ENCODE measurements at places on chromosomes 7 and 10.
A peak's percentile ranks its signal among the peaks of the same experiment; 100 is the strongest.

- DNase-seq = no peak
Observed at GRCh38 chr7:82506702-82507101, 63.1 kb upstream of the CACNA2D1 start.

DNA sequence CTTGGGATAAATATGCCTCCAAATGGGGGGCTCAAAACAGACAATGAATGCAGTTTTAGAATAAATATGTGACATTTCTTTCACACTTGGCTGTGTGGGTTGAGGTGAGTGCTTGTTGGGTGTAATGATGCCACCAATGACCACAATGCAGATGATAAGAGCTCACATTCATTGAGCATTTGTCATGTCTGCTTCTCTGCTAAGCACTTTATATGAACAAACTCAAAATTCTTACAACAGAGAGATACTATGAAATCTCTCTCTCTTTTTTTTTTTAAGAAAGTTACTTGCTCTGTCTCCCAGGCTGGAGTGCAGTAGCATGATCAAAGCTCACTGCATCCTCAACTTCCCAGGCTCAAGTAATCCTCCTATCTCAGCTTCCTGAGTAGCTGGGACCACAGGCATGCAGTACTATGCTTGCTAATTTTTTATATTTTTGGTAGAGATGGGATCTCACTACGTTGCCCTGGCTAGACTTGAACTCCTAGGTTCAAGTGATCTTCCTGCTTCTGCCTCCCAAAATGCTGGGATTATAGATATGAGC lies 185.4 kb downstream of the JCAD start:
- no peak for DNase-seq

- no peak for DNase-seq
Observed at GRCh38 chr10:97361537-97361901, 27.0 kb upstream of the FRAT2 start.

GRCh38 chr10:76022366-76022765 lies 590.9 kb downstream of the LRMDA start:
- DNase-seq = no peak

- DNase-seq = no peak
Observed at GRCh38 chr10:76080991-76081390, 649.6 kb downstream of the LRMDA start.

- no peak for DNase-seq
Observed at GRCh38 chr7:45102785-45103712, 8.4 kb downstream of the TBRG4 start.

GRCh38 chr10:88209231-88209630 lies 345.8 kb downstream of the PTEN start:
- no peak for DNase-seq

- DNase-seq = no peak
Observed at GRCh38 chr7:47627580-47628283, 45.8 kb upstream of the TNS3 start.

DNA sequence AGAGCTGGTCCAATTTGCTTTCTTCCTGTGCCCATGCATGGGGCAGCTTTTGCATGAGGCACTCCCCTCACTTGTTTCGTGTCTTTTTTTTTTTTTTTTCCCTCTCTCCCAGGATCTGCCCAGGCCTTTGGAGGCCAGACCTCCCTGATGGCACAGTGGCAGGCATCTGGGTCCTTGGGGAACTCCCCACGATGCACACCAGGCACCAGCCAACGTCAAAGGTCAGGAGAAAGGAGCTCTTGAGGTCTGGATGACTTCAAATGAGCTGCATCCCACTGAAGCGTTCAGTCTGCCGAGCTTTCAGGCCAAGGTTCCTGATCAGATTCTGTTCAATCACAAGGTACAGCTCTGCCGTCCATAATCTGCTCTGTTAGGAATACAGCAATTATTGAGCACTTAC lies 97.2 kb upstream of the CARD11 start:
- DNase-seq = no peak

DNA sequence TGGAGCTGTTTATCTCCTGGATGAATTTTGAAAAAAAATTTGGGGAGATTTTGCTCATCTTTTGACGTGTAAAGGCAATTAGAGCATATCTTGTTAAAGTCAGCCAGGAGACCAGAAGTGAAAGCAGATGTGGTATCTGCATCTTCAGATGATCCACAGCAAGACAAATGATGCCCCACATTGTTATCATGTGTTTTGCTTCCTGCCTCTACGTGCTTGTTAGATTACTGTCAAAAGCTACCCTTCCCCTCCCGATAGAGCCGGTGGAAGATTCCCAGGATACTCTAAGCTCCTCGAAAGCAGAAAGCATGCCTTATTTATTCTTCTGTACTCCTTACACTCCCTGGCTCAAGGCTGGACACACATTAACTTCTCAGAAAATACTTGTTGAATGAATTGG lies 12.9 kb downstream of the COL17A1 start:
- no peak for DNase-seq

DNA sequence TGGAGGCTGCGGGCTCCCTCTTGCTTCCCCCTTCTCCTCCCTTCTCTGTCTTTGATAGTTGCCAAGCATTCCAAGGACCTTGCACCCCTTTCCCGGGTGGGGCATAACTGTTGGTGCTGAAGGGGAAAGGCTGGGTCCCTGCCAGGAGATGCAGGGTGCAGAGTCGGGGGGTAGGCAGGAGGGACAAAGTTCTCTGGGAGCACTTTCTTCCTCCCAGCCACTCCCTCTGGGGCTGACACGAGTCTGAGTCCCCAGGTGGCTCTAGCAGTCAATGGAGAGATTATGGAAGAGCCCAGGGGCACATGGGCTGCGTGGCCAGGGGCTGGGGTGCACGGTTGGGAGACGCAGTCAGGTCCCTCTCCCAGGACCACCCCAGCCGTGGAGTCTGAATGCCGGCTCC lies 2.1 kb downstream of the CLDN15 start:
- DNase-seq = no peak

DNA sequence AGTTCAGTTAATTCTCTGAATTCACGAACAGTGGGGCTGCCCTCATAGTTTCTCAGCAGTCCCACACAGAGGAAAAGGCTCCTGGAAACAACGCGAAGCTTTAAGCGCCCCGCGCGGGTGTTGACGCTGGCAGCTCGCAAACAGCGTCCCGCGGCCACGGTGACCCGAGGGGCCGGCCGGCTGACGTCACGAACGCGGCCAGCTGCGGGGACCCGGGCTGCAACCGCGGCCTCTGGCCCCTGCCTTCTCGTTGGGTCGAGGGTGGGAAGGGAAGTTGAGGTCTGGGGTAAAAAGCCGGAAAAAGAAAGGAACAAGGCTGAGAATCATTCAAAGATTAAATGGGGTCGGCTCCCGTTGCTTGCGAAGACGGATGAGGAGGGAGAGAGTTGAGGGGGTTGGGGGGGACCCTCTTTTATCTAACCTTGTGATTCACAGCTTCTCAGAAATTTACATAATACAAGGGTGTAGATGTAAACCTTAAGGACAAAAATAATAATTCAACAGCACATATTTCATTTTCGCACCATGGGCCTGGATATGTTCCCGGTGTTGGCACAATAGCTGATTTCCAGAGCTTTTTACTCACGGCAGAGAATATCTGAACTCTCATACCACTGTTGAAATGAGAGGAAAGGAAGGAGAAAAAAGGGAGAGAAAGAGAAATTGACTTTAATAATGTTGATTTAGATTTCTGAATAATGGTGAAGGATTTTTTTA lies 7.3 kb upstream of the FEZF1 start:
- no peak for DNase-seq

GRCh38 chr10:111765216-111765615 lies 418.3 kb downstream of the GPAM start:
- no peak for DNase-seq

- no peak for DNase-seq
Observed at GRCh38 chr10:24496906-24497305, 226.8 kb downstream of the ARHGAP21 start.

DNA sequence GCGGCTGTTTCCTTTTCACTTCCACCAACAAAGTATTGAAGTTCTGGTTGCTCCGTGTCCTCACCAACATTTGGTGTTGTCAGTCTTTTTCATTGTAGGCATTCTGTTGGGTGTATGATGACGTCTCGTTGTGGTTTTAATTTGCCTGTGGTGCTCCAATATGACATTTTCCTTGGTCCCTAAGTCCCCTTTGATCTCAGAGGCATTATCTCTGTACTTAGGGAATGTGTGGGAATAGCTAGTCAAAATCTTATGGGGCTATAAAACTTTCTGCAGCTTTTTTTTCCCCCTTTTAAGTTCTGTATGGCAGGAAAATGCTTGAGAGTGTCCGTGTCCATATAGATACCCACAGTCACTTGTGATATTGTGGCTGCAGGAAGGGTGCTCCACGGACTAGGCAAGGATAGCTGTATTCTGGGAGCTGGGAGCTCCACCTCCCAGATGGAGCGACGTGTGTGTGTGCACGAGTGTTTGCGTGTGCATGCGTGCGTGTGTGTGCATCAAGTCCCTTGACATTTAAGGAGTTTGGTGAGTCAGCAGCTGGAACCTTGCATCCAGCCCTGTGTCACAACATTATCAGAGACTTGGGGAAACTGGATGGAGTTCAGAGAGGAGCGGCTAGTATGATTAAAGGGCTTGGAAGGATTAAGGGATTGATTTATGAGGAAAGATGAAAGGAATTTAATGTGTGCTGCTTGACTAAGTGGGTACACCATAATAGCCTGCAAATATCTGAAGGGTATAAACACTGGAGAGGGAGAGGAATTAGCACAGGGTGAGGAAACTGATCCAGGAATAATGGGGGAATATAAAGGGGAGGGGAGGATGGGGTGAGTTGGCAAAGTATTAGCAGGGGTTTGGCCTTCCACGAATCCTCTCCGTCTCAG lies 66.8 kb downstream of the LRMDA start:
- DNase-seq = no peak

DNA sequence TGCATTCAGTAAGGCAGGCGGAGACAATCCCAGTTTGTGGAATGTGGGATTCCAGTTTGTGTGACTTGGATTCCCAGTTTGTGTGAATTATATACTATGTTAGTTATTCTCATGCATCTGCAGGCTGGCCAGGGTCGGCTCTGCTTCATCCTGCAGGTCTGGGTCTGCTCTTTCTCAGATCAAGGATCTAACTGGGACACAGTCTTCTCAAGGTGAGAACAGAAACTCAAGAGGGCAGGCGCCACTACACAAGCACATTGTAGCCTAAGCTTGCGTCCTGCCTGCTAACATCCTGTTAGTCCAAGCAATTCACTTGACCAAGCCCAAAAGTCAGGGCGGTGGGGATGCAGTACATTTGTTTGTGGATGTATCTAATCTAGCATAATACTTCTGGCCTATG lies 131.1 kb downstream of the SNX10 start:
- no peak for DNase-seq

- no peak for DNase-seq
Observed at GRCh38 chr10:14839305-14839695, 1.2 kb downstream of the HSPA14 start.

DNA sequence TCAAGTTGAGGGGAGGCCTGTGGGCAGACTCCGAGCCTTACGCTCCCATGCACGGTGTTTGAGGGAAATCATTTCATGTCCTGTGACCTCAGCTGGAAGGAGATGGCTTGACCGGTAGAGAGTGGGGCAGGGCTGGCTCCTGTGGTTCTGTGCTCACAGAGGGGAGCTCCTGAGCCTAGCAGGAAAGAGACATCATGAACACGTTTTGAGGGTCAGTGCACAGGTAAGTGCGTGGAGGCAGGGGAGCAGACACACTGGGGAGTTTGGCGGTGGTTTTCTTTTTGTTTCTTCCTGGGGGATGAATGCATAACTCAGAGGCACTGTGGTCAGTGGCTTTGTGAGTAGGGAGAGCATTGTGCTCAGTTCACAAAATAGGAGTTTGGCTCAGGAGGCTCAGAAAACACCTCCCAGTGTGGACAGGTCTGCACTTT lies 22.5 kb downstream of the ADCY1 start:
- no peak for DNase-seq

- DNase-seq = no peak
Observed at GRCh38 chr7:103063895-103064294, 10.7 kb downstream of the FBXL13 start.

GRCh38 chr7:131235489-131236317 lies 92.0 kb upstream of the MKLN1 start:
- DNase-seq = peak; percentile 98

DNA sequence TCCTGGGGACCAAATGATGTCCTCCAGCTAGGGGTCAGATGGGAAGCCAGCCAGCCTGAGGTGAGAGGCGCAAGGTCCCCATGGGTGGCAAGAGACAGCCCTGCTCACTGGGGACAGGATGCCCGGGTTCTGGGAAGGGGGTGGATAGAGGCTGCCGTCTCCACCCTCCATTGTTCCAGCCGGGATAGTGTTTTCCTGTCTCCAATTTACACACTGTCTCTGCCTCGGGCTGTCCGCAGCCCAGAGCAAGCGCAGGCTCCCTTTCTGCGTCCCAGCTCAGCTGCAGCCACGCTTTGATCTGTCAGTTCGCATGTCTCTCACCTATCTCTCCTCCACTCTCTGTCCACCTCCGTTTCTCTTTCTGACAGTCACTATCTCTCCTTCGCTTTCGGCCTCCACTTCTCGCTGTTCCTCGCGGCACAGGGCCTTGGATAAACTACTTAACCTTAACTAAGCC lies 2.1 kb downstream of the EPHB4 start:
- DNase-seq = no peak

- no peak for DNase-seq
Observed at GRCh38 chr7:126339813-126340212, 912.9 kb downstream of the GRM8 start.

DNA sequence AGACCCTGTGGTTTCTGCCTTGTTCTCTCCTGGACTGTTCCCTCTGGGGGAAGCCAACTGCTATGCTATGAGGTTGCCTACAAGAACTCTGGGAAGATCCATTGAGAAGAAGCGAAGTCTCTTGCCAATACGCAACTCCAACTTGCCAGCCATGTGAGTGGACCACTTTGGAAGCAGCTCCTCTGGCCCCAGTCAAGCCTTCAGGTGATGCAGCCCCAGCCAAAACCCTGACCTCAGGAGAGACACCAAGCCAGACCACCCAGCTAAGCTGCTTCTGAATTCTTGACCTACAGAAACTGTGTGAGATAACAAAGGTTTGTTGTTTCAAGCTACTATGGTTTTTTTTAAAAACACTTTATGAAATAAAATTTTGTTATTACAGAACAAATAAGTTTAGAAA lies 20.2 kb upstream of the MYL7 start:
- no peak for DNase-seq

- DNase-seq = no peak
Observed at GRCh38 chr7:2060701-2061100, 172.0 kb downstream of the MAD1L1 start.

DNA sequence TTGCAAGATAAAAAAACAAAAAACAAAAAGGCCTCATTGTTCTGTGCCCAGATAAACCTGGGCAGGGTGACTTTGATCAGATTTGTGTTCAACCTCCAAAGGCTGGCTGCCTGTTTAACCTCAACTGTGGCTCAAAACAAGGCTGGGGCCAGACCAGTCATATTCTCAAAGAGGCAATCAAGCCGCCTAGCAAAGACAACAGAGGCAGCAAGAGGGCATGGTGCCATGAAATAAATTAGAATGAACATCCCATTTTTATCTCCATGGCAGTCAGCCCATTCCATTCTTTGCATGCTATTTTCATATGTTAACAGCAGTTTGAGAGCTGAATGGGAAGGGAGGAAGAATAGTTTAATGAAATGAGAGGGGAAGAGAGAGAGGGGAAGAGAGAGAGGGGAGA lies 1150.3 kb downstream of the TYW1 start:
- DNase-seq = no peak
